ENCODE measurements at places on chromosomes 13 and 19.
A peak's percentile ranks its signal among the peaks of the same experiment; 100 is the strongest.

DNA sequence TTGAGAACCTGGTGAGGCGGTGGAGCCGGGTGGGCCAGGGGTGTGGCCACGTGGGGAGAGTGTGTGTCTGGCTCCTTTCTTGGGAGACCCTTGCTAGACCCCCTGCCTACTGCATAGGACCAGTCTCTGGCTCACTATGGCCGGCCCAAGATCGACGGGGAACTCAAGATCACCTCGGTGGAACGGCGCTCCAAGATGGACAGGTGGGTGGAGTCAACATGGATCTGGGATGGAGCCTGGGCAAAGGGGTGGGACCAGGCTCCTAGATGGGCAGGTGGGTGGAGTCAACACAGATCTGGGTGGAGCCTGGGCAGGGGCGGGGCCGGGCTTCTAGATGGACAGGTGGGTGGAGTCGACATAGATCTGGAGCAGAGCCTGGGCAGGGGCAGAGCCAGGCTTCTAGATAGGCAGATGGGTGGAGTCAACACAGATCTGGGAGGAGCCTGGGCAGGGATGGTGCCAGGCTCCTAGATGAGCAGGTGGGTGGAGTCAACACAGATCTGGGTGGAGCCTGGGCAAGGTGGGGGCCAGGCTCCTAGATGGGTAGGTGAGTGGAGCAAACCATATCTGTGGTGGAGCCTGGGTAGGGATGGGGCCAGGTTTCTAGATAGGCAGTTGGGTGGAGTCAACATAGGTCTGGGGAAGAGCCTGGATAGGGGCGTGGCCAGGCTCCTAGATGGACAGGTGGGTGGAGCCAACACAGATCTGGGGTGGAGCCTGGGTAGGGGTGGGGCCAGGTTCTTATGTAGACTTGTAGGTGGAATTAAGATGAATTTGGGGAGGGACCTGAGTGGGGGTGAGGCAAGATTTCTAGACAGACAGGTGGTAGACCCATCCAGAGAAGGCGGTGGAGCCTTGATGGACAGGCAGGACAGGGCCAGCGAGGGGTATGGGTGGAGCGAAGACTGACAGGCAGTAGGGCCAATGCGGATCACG lies 56.5 kb downstream of the VAV1 start:
- DNase-seq, result no peak

DNA sequence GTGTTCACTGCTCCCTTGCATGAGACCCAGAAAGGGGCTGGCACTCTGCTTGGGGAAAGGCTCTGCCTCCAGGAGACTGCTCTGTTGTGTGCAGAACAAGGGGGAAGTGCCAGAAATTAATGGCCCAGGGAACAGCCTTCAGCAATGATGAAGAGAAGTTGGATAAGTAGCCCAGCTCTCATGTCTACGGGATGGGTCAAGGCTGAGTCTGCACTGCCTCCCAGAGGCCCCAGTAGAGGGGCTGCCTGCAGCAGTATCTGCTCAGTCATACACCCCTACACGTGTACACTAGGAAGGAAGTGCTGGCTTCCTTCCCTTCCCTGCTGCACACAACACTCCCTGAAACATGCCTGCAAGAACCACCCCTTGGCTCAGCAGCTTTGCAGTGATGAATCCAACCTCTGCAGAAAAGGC lies 54.6 kb upstream of the URI1 start:
- no peak for DNase-seq

DNA sequence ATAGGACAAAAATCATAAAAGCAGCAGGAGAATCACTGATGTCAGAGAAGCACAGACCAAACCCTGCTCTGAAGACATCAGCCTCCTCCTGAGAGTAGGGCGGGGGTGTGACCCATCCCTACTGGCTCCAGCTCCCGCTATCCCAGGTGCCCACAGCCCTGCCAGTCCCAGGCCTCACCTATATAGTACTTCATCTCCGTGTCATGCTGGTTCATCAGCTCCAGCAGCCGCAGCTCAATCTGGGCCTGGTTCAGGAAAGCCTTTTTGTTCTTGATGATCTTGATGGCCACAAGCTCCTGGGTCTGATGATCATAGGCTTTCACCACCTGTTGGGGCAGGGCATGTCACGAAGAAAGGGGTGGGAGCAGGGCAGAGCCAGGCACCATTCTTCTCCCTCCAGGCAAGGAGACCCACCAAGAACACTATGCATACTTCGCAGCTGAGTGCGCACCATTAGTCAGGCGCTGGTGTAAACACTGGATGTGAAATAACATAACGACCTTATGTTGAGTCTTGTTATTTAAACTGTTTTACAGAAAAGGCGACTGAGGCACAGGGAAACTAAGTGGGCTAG lies 4.2 kb downstream of the DYRK1B start:
- DNase-seq, result no peak

- no peak for DNase-seq
Observed at GRCh38 chr19:28184997-28185396, 1028.0 kb downstream of the UQCRFS1 start.

DNA sequence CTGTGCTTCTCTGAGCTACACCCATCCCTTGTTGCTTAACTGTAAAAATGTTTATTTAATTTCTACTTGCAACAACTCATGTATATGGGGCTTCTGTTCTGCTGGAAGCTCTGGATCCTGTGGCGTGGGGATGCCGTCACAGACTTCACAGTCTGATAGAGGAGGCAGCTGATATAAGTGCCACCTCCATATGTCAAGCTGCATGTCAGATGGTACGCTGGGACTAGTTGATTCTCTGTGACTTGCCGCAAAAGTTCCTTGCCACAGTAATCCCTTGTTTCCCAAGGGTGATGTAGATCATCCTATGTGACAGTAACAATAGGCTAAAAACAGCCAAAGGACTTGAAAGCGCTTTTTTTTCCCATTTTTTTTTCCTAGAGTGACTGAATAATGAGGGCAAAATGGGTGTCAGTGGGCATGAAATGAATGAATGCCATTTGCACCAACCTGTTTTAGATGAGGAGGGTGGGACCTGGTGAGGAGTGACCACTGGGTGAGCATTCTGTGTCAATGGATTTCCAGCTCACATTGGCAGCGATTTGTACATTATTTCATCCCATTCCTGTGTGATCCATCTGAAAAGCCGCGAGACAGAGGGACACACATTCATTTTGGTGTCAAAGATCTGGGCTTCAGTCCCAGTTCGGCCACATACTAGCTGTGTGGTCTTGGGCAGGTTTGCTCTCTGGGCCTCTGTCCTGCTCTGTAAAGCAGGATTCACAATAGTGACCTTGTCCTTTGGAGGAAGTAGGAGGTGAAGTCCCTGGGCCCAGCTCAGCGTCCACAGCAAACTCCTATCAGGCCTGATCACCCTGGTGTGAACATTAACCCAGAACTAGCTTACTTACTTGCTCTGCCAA lies 88.9 kb upstream of the RNF113B start:
- DNase-seq, result no peak

GRCh38 chr13:99812625-99813024 lies 158.9 kb downstream of the ZIC5 start:
- peak; percentile 92 for DNase-seq

DNA sequence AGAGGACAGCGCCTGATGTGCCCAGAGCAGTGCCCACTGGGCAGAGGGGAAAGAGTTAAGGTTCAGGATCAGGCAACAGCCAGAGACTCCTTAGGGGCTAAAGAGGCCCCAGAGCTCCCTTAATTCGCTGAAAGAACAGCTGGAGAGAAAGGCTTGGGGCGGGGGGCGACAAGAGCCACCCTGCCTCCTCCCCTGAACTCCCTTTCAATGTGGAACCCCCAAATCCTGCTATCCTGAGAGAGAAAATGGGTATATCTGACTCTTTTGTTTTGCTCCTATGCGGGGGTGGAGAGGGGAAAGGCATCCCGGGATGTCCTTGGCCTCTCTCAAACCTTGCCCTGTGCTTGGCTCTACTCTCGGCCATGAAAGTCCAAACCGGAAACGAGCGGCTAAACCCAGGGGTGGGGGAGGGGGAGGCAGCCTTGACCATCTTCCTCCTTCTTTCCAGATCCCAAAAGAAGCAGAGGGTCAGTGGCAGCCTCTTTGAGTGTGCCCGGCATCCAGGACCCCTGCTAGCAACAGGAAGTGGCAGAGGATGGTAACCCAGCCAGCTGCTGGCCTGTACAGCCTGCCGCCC lies 4.7 kb downstream of the PRKACA start:
- DNase-seq, result no peak

GRCh38 chr19:3056417-3057088 lies 5.7 kb downstream of the TLE5 start:
- no peak for DNase-seq
